ENCODE measurements at places on chromosomes 6 and 20.
A peak's percentile ranks its signal among the peaks of the same experiment; 100 is the strongest.

GRCh38 chr6:44373051-44373450, 14.5 kb upstream of the CDC5L start:
- DNase-seq: no peak

GRCh38 chr6:90008189-90008907, 114.1 kb downstream of the GJA10 start:
- no peak for DNase-seq

GRCh38 chr6:146650799-146651481, 52.2 kb downstream of the ADGB start:
- no peak for DNase-seq

DNA sequence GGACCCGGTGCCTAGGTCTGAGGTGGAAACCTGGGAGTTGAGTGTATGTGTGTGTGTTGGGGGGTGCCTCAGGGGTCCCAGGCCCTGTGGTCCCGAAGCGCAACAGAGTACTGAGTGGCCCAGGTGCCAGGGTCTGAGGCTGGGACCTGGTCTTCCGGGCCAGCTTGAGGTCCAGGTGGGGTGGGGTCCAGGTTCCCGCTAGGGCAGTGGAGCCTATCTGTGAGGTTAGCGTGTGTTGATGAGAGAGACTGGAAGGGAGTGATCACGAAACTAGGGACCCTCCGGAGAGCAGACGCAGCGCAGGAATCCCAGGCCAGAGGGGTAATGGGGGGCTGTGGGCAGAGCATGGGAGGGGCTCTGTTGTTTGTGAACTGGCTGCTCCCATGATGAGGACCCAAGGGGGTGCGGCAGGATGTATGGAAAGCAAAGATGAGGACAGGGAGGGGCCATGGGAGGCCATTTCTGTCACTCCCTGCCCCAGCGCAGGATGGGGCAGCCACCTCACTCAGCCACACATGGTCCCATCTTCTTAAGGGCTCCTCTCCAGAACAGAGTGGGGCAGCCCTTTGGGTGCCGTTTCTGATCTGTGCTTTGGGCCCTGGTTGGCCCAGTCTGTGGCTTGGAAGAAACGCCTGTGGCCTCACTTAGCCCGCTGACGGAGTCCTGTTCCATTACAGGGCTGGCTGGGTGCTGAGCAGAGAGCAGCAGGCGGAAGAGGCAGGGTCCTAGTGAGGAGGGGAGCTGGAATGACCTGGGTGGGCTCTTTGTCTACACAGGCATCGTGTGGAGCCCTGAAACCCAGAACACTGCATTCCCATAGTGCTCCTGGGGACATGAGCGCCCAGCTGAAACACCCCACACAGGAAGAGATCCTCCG, 872 bp downstream of the HSPA12B start:
- DNase-seq: no peak

GRCh38 chr6:45901767-45902650, 113.7 kb downstream of the CLIC5 start:
- no peak for DNase-seq

- DNase-seq: no peak
Measured at GRCh38 chr20:52103913-52104545, 87.5 kb downstream of the ZFP64 start.

DNA sequence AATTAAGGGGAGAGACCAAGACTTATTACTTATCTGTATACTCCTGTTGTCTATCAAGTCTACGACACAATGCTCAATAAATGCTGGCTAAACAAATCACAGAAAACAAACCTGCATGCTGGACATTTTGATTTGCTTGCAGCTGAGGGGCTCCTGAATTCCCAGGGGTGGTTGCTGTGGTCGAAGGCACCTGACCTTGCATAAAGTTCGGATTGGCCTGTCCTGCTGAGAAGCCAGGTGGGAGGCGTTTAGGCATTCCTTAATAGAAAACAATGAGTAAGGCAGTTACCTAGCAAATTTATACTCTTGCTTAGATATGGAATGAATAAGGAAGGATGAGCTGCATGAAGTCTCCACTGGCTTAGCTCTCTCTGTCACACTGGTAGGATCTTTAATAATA, 50.5 kb downstream of the TP53INP2 start:
- DNase-seq: no peak

- DNase-seq: no peak
Measured at GRCh38 chr6:125853756-125854155, 63.0 kb downstream of the NCOA7 start.

- DNase-seq: no peak
Measured at GRCh38 chr6:118656847-118657451, 5.6 kb upstream of the CEP85L start.

- no peak for DNase-seq
Measured at GRCh38 chr6:71289039-71289801, 609 bp downstream of the OGFRL1 start.

GRCh38 chr6:120584111-120584760, 750.0 kb downstream of the TBC1D32 start:
- no peak for DNase-seq

- no peak for DNase-seq
Measured at GRCh38 chr20:703426-703825, 27.8 kb upstream of the SCRT2 start.

DNA sequence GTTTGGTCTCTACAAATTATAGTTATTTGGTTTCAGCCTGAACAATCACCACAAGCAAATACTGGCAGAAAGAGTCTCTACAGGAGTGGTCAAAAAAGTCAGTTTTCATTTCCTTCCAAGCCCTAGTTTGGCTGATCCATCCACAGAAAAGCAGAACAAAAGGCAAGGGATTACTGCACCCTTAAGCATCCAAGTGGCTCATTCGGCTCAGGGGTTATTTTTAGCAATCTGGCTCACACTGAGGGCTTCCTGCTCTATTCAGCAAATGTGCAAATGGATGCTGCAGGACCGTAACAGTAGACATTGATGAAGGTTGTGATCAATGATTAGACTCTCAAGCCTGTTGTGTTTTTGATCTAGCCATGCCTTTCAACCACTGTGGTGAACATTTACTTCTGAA, 62.2 kb upstream of the FABP7 start:
- DNase-seq: peak; percentile 24

GRCh38 chr20:48653706-48654051, 174.1 kb downstream of the PREX1 start:
- no peak for DNase-seq

DNA sequence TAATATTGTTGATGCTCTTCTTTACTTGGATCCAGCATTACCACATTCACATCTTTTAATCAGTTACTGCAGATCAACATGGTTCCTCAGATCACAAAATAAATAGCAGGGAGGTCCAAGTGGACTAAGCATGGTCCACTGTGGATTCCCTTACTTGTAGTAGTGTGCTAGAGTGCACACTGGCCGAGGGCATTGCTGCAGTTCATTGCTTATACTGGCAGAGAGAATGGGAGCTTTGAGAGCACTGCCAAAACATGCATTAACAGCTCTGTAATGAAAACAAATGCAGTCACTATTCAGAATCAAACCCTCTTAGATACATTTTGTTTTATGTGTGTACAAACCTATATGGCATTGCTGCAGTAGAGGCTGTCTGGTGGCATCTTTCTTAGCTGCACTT, 471.5 kb downstream of the CD109 start:
- no peak for DNase-seq

DNA sequence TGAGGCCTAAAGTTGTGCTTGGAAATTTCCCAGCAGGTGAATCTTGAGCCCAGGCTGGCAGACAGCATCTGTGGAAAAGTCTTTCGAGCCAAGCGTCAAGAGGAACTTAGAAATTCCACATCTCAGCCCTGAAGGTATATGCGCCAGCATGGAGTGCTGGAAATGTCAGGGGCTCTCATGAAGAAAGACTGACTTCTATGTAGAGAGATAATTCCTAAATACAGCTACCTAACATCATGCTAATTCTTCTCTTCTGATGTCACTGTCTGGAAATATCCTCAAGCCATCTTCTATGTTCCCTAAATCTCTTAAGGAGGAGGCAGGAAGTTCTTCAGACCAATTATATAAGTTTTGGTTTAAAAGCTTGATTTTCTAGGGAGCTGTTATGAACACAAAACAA, 492.4 kb upstream of the MARCKS start:
- DNase-seq: no peak

GRCh38 chr20:53831812-53832211, 238.2 kb upstream of the ZNF217 start:
- no peak for DNase-seq

GRCh38 chr6:67640484-67640883, 994.6 kb upstream of the ADGRB3 start:
- DNase-seq: no peak

DNA sequence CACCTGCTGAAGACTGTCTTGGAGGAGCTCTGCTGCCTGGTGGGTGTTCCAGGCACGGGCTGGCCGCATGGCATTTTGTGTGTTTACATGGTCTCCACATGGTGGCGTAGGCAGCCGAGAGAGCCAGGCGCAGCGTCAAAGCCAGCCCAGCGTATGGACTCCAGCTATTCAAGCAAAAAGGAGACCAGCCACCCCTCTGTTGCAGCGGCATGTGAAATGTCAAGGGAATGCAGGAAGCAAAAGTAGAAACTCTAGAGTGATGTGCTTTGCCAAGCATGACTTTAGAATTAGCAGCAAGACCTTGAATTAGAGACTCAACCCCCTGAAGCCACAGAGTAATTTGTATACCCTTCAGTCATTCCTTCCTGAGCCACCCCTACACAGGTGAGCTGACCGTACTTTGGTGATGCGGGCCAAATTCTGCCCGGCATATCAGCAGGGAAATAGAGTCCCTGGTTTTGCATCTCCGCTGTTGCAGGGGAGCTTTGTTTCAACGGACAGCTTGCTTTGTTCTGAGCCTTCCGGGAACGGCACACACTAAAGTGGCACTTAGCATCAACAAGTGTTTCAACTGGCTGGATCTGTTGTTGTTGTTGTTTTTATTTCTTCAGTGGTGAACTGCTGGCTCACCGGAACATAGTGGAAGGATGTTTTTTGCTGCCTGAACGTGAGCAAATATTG, 48.5 kb downstream of the FNDC1 start:
- peak; percentile 9 for DNase-seq

- no peak for DNase-seq
Measured at GRCh38 chr6:116409756-116410155, 39.0 kb downstream of the DSE start.

- DNase-seq: peak; percentile 50
Measured at GRCh38 chr6:159654483-159655098, 38.5 kb downstream of the SOD2 start.

DNA sequence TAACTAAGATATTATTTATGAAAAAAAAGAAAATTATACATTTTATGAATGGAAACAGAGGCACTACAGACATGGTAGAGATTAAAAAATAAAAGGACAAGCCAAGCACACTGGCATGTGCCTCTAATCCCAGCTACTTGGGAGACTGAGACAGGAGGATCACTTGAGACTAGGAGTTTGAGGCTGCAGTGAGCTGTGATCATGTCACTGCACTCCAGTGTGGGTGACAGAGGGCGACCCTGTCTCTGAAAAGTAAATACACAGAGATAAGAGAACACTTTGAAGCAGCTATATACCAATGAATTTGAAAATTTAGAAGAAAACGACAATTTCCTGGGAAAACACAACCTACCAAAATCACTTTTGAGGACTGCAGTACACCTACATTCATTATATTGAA, 47.4 kb upstream of the TFAP2C start:
- no peak for DNase-seq

DNA sequence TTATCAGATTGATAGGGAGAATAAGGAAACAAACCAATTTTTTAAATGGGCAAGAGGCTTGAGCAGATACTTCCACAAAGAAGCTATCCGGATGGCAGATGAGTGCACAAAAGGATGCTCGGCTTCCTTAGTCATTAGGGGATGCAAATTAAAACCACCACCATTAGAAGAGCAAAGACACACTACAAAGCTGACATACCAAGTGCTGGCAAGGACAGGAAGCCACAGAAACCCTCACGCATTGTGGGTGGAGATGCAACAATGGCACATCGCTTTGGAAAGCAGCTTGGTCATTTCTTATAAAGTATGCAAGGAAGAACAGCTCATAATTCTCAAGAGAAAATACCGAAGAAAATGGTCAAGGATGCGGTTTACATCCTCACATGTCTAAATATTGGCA, 19.8 kb downstream of the BFSP1 start:
- DNase-seq: no peak

DNA sequence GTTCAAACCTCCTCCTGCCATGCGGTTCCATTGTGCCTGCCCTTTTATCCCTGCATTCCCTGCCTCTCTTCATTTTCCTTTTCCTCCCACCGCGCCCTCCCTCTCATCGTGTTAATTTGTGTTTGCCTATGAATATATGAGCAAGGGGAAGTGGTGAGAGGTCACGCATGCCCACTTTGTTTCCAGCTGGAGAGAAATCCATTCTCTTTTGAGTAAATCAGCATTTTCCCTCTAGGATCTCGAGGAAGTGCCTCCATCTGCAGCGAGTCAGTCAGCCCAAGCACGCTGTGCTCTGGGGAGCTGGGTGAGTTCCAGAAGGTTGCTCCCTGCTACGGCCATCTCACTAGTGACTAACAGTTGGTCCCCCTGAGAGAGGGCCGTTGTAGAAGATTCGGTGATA, 42.9 kb downstream of the CDH26 start:
- DNase-seq: peak; percentile 59

- no peak for DNase-seq
Measured at GRCh38 chr6:120965814-120966213, 368.5 kb downstream of the TBC1D32 start.

GRCh38 chr6:49923826-49924225, 40.1 kb downstream of the DEFB114 start:
- no peak for DNase-seq

DNA sequence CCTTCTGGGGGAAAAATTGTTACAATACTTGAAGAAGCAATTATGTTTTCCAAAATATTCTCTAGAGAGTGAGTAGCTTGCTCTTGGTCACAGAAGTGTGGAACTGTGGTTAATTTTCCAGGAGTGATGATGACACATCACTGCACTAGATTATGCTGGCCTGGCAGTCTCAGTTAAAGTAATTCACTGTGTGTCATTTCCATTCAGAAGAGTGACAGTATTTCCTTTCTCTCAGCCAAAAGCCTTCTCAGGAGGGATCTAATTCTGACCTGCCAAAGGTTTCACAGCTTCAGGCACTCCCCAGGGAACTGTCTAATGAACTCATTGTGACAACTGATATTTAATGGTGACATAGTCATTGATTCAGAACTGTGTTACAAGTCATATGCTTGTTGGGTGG, 517.5 kb downstream of the TBC1D32 start:
- no peak for DNase-seq

- DNase-seq: no peak
Measured at GRCh38 chr6:108741331-108741989, 106.8 kb upstream of the ARMC2 start.

GRCh38 chr6:43575105-43575771, 600 bp downstream of the XPO5 start:
- no peak for DNase-seq

GRCh38 chr6:145428706-145429105, 306.6 kb downstream of the EPM2A start:
- peak; percentile 22 for DNase-seq

DNA sequence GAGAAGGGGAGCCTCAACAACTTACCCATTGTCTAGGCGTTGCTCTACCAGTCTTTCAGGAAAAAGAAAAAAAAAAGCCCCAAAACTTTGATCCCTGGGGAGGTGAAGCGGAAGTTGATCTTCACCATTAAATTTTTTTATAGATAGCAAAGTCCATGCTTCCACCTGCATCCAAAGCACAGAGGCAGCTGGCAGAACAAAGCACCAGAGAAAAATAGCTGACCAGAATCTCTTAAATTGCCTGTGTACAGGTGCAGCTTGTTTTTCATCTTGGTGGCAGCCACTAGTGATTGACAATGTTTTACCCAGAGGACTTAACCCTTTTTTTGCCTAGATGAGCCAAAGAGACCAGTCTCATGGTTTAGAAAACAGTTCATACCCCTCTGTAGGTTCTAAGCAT, 86.0 kb downstream of the MYB start:
- DNase-seq: peak; percentile 75
